ENCODE measurements at places on chromosomes 12 and 14. TPM values are rescaled to one million over a fixed set of nuclear protein-coding genes. Genes with fewer than 3 reads are reported as not detected.

- no peaks in the 10 kb centered on the region for H3K27me3 ChIP-seq
- H3K4me1 ChIP-seq = peaks cover 5% of the 10 kb centered on the region
- H3K36me3 ChIP-seq = no peaks in the 10 kb centered on the region
These were observed 7.3 kb upstream of the TRPV4 start for GRCh38 chr12:109840305-109841074.

- DNase-seq = peak; percentile 79
- H3K4me1 ChIP-seq = peaks cover 14% of the 10 kb centered on the region
- H3K27ac ChIP-seq = no peak overlapping the region
- no peak overlapping the region for H3K4me3 ChIP-seq
These were observed 41.9 kb upstream of the NCOR2 start for GRCh38 chr12:124609041-124609989.

DNA sequence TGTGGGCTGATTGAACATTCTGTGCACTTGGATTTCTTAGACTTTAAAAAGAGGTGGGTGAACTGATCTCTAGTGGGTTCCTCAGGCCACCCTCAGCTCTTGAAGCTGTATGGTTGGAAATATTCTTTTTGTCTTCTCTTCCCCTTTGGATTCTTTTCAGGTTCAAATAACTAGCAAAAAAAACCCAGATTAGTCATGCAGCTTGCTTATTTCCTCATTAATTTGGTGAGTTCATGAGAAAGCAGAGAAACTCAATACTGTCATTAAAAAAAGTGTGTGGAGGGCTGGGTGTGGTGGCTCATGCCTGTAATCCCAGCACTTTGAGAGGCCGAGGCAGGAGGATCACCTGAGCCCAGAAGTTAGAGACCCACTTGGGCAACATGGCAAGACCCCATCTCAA lies 183.4 kb downstream of the ESR2 start:
- no peaks in the 10 kb centered on the region for H3K36me3 ChIP-seq
- no peak overlapping the region for H3K4me3 ChIP-seq
- DNase-seq = no peak

The CLEC2A gene
- not detected for total RNA-seq

The NAV3 gene
- total RNA-seq = 27.1 TPM

DNA sequence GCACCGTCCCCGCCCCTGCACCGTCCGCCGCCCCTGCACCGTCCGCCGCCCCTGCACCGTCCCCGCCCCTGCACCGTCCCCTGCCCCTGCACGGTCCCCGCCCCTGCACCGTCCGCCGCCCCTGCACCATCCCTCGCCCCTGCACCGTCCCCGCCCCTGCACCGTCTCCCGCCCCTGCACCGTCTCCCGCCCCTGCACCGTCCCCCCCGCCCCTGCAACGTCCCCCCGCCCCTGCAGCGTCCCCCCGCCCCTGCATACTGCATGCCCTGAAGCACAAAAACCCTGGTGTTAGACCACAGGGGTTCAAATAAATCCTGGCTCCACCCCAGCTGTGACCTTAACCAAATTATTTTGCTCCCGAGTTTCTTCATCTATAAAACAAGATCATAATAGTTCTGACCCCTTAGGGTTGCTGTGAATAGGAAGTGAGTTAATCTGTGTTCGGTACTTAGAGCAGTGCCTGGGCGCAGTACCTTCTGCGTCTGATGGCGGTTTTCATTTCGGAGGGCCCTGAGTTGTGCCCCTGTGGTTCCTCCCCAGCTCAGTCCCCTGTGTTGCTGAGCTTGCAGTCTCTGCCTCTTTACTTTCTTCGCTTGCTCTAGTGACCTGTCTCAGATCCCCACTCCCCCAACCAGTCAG lies 38.1 kb downstream of the ESRRB start:
- DNase-seq = no peak
- H3K4me3 ChIP-seq = no peak overlapping the region
- H3K36me3 ChIP-seq = no peaks in the 10 kb centered on the region

- no peak overlapping the region for H3K4me3 ChIP-seq
- no peak overlapping the region for H3K27ac ChIP-seq
- H3K27me3 ChIP-seq = no peaks in the 10 kb centered on the region
- no peaks in the 10 kb centered on the region for H3K4me1 ChIP-seq
These were observed 10.9 kb upstream of the TAC3 start for GRCh38 chr12:57027011-57027804.

- peak overlapping the region; percentile 93 for H3K27ac ChIP-seq
- H3K4me3 ChIP-seq = peak overlapping the region; percentile 66
- no peaks in the 10 kb centered on the region for H3K36me3 ChIP-seq
- peaks cover 22% of the 10 kb centered on the region for H3K4me1 ChIP-seq
- H3K27me3 ChIP-seq = no peaks in the 10 kb centered on the region
These were observed 807 bp upstream of the SLC16A7 start for GRCh38 chr12:59594943-59595500.

DNA sequence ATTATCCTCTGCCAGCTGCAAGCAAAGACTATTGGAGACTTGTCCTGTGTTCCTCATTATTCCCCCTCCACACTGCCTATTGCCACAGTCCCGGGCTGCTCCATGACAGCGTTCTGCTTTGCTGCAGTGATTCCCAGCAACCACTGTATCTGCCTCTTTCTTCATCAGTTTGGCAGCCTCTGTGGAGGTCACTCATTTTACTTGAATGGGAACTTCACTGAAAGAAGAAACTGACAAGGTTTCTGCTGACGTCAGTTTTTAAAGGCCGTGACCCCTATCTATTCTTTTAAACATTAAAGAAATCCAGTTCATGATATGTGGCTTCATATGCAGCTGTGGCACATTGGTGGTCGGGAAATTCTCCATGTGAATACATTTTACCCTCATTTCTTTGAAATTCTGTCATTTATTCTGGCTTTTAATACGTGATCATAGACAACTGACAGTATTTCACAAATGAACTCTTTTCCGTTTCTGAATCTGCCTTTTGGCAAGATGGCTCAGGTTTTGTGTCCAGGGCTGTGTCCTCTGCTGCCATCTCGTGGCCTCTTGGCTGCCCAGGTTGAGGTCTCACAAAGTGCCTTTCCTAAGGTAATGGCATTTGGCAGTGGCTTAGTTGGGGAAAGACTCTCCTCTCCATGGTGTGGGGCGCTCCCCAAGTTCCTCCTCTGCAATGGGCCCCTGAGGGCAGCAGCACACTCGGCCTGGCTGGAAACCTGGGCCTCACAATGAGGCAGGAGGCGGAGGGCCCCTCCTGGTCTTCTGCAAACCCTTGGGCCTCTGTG lies 5.8 kb downstream of the TMEM253 start:
- DNase-seq = peak; percentile 90
- peak overlapping the region; percentile 77 for H3K27ac ChIP-seq
- H3K4me3 ChIP-seq = no peak overlapping the region
- no peaks in the 10 kb centered on the region for H3K27me3 ChIP-seq
- no peaks in the 10 kb centered on the region for H3K36me3 ChIP-seq

DNA sequence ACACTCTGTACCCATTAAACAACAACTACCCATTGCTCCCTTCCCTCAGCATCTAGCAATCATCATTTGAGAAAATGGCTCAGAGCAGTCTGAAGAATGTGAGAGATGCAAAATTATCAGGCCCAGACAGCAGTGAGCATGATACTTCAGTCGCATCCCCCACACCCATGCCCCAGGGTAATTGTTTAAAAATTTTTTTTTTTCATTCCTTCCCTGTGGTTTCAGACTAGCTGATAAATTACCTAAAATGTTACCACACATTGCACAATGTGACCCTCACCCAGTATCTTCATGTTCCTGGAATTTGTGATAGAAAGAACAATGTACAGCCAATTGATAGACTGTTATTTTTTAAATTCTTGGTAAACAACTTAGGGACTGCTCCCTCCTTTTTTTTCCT lies 11.3 kb upstream of the USP15 start:
- no peaks in the 10 kb centered on the region for H3K4me1 ChIP-seq
- H3K27me3 ChIP-seq = no peaks in the 10 kb centered on the region
- no peak overlapping the region for H3K4me3 ChIP-seq

GRCh38 chr14:50943261-50943942 lies 881 bp downstream of the PYGL start:
- peak overlapping the region; percentile 74 for H3K4me3 ChIP-seq
- DNase-seq = peak; percentile 55

The CBLN3 gene
- 13.8 TPM for total RNA-seq

GRCh38 chr14:96363751-96364336 lies 518 bp downstream of the GSKIP start:
- H3K36me3 ChIP-seq = no peaks in the 10 kb centered on the region
- peak overlapping the region; percentile 95 for H3K4me3 ChIP-seq
- H3K4me1 ChIP-seq = peaks cover 38% of the 10 kb centered on the region
- H3K27me3 ChIP-seq = no peaks in the 10 kb centered on the region

The ACOT6 gene
- not detected for total RNA-seq

The DIO3 gene
- 0.83 TPM for total RNA-seq

DNA sequence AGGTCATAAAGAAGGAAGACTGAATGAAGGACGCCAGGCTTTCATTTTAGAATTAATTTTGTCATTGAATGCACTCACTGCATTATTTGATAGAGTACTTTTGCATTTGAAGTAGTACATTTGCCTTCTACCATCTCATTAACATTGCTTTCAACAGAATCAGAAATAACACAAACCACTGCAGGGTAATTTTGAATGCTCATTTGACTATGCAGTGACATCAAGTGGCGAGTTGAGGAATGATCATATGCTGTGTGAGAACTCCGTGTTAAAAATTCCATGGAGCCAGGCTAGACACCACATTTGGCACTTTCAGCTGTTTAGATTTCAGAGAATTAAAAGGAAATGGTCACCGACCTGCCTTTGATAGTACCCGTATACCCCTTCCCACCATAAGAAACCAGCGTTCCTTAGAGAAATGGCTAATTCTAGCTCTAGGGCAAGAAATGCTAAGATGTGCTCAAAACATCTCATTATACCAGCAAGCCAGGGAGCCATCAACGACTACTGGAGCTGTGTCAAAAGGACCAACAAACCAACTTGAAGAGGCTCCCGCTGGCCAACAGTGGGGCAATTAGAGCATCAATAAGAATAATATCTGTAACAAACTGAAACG lies 16.5 kb downstream of the HEBP1 start:
- H3K27ac ChIP-seq = no peak overlapping the region
- H3K4me3 ChIP-seq = no peak overlapping the region
- H3K4me1 ChIP-seq = no peaks in the 10 kb centered on the region
- no peaks in the 10 kb centered on the region for H3K27me3 ChIP-seq
- no peaks in the 10 kb centered on the region for H3K36me3 ChIP-seq

GRCh38 chr14:104494483-104494882 lies 85.1 kb upstream of the C14orf180 start:
- no peaks in the 10 kb centered on the region for H3K27me3 ChIP-seq
- no peak overlapping the region for H3K27ac ChIP-seq
- H3K4me3 ChIP-seq = no peak overlapping the region
- no peaks in the 10 kb centered on the region for H3K4me1 ChIP-seq
- H3K36me3 ChIP-seq = no peaks in the 10 kb centered on the region

The NGB gene
- total RNA-seq = 13.0 TPM

The PRB2 gene
- not detected for total RNA-seq

DNA sequence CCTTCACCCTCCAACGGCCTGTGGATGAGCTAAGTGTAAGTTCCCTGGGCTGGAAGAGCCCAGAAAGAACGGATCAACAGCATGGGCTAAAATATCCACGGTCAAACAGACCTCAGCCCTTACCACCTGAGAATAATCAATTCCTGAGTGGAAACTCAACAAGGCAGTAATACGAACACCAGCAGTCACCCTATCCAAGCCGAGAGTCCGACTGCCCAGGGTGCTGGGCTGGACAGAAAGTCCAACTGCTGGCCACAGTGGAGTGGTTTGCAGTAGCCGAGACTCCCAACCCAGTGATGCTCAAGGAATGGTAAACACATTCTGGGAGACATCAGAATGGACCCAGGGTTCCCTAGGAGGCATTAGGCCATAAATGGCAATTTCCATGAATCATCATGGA lies 36.8 kb downstream of the ANO2 start:
- H3K4me3 ChIP-seq = no peak overlapping the region
- DNase-seq = no peak
- no peaks in the 10 kb centered on the region for H3K36me3 ChIP-seq
- no peak overlapping the region for H3K27ac ChIP-seq

GRCh38 chr12:116962197-116962596 lies 51.4 kb downstream of the FBXW8 start:
- H3K36me3 ChIP-seq = no peaks in the 10 kb centered on the region
- no peaks in the 10 kb centered on the region for H3K4me1 ChIP-seq
- no peaks in the 10 kb centered on the region for H3K27me3 ChIP-seq
- no peak overlapping the region for H3K27ac ChIP-seq
- DNase-seq = no peak

- no peaks in the 10 kb centered on the region for H3K27me3 ChIP-seq
- H3K27ac ChIP-seq = peak overlapping the region; percentile 77
- H3K4me3 ChIP-seq = no peak overlapping the region
- peaks cover 11% of the 10 kb centered on the region for H3K4me1 ChIP-seq
These were observed 32.8 kb upstream of the KLHL42 start for GRCh38 chr12:27747111-27747820.
